ENCODE measurements at places on chromosomes 7 and 10. TPM values are rescaled to one million over a fixed set of nuclear protein-coding genes. Genes with fewer than 3 reads are reported as not detected.

NPVF gene
- not detected for total RNA-seq

- no peak for DNase-seq
These were observed 57.6 kb downstream of the ZNF727 start for GRCh38 chr7:64102656-64103400.

DNA sequence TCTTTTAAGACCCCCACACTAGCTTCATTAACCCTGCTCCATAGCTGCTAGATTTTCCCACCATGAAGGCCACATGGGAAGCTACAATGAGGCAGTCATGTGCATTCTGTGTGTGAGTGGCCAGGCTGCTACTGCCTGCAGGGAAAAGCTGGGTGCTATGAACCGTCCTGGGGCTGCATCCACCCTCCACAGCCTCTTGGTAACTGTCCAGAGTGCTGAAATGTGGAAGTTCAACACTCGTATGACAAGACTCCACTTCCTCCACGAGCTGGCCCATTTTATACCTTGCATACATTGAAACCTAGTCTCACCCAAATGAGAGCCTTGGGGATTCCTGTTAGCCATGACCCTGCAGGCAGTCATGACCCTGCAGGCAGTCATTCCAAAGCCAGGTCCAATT is 59.4 kb downstream of the CUZD1 start:
- peak; percentile 10 for DNase-seq

- no peak for DNase-seq
These were observed 636.7 kb upstream of the SEMA3D start for GRCh38 chr7:85823396-85824080.

- DNase-seq: no peak
These were observed 100.4 kb upstream of the MACROH2A2 start for GRCh38 chr10:69952069-69952800.

POLR2J3 gene
- total RNA-seq: 40.4 TPM

Data from activated CD4-positive, alpha-beta T cell treated with anti-CD3 and anti-CD28 coated beads for 36 hours (primary cell).